ENCODE measurements at places on chromosomes 1 and 21. TPM values are rescaled to one million over a fixed set of nuclear protein-coding genes. Genes with fewer than 3 reads are reported as not detected.

Gene TTLL7
- total RNA-seq: 8.0 TPM

Gene DTL
- 1.4 TPM for total RNA-seq

Gene RAP1GAP
- 0.38 TPM for total RNA-seq

Gene TSACC
- total RNA-seq: not detected

Gene GJA8
- not detected for total RNA-seq

Gene NME7
- 16.8 TPM for total RNA-seq

Gene CELA3B
- not detected for total RNA-seq

Gene SELE
- 29.1 TPM for total RNA-seq

Gene SYT14
- not detected for total RNA-seq

Gene LCE1C
- not detected for total RNA-seq

Gene NBL1
- total RNA-seq: 83.0 TPM

Gene KLF17
- total RNA-seq: not detected

GRCh38 chr1:2492091-2492490, 16.0 kb downstream of the PLCH2 start:
- DNase-seq: no peak

DNA sequence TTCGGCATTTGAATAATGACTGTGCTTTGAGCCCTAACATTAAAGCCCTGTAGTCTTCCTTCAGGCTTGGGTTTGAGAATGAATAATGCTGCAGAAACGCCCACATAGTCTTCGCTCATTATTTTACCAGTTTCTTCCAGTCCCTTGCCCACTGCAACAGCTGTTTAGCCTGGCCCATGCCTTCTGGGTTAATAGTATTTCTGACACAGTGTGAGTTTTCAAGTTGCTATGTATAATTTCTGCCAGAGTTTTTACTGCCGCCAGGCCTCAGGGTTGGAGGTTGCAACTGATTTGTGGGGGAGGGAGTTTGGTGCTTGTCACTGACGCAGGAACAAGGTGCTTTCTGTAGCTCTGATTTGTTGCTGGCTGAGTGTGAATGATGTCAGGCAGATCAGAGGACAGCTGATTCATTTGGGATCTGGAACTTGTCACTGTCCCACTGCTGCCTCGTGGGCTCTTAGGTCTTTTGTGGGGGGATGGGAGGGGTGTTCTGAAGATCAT, 109.8 kb downstream of the MAST2 start:
- DNase-seq: no peak

- DNase-seq: no peak
Observed at GRCh38 chr1:5312293-5312674, 657.9 kb downstream of the AJAP1 start.

DNA sequence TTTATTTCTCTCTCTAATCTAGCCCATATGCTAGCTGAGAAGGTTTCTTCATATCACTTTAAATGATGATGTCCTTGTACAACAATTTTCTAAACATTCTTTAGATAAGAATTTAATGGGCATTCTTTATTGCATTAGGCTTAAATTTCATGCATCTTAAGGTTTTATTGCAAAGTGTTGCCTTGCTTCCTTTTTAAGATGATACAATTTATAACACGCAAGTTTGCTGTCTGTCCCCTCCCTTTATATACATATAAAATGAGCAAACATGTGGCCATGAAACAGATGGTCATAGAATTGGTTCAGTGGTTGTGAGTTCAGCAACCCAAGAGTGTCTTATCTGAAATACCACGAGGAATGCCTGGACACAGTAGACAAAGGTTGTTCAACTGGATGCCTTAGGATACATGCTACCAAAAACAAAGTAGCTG, 12.1 kb downstream of the NBPF3 start:
- DNase-seq: no peak

GRCh38 chr1:13769212-13769611, 69.2 kb downstream of the PRDM2 start:
- no peak for DNase-seq

DNA sequence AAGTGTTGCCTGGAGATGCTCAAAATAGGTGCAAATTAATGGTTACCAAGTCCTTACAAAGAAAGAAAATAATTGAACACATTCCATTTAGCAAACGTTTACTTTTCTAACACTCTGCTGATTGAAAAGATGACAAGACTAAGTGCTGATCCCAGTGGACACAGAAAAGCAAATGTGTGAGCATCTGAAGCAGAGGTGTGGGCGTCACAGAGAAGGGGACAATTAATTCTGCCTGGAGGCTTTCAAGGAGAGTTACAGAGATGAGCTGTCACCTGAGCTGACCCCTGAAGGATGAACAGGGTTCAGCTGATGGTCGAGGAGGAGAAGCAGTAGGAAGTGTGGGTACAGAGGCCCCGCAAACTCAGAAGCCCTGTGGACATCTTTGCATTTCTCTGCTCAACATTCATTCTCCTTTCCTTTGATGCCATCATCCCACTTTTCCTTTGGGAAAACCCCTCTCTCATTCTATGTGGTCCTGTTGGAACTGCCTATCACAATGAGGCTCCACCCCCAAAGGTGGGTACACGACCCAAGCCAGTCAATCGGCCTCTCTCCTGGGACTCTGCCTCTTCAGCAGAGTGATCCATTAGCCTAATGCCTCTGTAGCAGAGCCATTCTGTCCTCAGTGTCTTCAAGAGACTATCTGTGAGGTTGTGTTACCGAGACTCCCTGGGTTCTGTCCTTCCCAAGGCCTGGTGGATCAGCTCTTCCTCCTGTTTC, 17.2 kb upstream of the PLA2G2E start:
- no peak for DNase-seq

- no peak for DNase-seq
Observed at GRCh38 chr1:209473025-209473424, 110.5 kb upstream of the CAMK1G start.

DNA sequence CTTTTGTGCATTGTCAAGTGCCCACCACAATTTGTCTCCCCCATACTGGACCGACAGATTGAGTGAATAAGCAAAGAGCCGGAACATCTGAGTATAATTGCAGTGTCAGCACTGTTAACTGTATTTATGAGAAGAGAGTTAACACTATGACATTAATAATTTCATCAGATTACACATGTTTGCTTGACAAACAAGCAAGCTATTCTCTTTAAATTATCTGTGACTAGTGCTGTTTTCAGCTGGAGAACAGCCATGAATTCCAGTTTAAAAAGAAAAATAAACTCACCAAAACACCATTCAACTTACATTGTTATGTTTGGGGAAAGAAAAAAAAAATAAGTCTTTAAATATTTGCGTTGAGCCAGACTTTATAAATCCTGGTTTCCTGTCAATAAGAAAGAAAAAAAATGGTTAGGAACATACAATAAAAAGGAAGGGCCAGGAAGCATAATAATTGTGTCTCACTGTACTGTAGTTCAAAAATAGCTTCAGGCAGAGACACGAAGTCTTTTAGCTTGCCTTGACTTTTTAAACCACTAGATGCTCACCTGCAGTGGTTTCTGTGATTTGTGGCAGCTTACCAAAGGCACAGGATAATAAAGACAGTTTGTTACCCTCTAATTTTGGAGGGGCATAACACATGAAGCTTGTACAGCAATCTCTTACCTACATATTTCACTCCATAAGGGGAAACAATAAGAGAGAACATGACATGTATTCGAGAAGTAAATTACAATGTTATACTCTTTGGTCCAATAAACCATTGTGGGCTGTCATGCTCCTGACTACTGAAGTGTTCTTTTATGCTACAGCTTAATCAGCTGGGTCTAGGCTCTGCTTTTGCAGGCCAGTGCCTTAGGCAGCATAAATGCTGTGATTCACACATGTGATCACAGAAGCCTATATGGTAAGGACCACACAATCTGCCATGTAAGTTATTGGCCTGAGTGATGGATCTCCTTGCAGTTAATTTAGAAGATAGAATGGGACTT, 302.0 kb upstream of the ADGRL2 start:
- DNase-seq: no peak

DNA sequence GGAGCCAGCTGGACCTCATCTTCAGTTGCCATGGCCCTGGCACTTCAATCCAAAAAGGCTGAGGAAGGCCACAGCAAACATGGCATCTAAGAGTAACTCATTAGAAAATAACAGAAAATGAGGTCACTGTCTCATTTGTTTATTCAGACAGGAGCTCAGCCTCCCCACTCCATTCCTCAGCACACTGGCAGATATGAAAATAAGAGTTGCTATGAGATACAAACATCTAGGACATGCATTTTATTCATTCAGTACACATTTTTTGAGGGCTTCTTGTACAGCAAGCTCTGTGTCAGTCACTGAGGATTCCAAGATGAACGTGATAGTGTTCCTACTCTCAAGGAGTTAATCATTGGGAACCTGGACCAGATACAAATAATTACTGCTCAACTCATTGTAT, 32.7 kb upstream of the TMEM125 start:
- DNase-seq: no peak

DNA sequence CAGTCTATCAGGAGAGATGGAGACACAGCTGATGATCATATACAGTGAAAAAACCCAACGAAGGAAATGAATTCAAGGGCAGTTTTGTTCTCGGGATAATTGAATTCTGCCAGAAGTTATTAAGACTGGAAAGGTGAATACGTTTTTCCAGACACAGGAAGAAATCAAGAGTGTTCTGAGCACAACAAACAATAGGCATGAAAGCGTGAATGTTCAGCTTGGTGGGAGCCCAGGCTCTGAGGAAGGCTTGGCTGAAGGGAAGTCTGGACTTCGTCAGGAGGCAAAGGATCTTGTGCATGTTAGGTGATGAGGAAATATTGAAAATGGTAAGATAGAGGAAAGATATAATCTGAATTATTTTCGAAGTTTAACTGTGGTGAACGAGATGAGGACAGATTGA, 50.4 kb downstream of the CYYR1 start:
- no peak for DNase-seq

- DNase-seq: no peak
Observed at GRCh38 chr1:219076326-219076937, 97.2 kb upstream of the LYPLAL1 start.

DNA sequence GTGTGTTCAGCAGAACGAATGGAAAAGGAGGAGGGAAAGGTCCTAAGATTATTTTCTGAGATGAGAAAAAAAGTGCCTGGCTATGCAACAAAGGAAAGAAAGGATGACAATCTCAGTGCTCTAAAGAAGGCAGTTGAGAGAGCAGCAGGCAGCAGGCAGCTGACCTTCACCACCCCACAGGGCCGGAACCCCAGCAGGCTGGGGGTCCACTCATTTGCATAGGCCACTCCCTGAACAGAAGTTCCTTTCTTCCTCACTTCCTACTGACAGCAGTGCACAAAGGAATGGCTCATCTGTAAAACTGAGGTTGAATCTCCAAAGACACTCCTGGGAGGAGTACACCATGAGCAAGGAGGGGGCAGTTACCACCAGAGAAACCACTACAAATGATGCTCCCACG, 41.4 kb upstream of the TNR start:
- no peak for DNase-seq

- no peak for DNase-seq
Observed at GRCh38 chr1:235240960-235241359, 79.9 kb upstream of the RBM34 start.

DNA sequence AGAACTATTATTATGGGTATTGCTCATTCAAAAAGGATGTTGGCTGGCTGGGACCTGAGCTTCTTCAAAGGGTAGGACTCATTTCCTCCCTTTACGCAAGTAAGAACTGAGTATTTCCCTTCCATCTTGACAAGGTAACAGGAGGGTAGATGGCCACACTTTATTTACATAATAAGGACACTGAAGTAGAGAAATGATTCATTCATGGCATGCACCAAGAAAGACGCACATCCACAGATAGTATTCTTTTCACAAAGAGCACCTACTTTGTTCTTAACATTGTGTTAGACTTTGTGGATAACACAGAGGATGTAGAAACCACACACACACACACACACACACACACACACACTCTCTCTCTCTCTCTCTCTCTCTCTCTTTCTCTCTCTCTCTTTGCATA, 82.9 kb downstream of the FAM78B start:
- no peak for DNase-seq

- DNase-seq: no peak
Observed at GRCh38 chr1:9767964-9768668, 55.6 kb downstream of the CLSTN1 start.

- DNase-seq: no peak
Observed at GRCh38 chr1:21931171-21932093, 5.7 kb downstream of the HSPG2 start.

DNA sequence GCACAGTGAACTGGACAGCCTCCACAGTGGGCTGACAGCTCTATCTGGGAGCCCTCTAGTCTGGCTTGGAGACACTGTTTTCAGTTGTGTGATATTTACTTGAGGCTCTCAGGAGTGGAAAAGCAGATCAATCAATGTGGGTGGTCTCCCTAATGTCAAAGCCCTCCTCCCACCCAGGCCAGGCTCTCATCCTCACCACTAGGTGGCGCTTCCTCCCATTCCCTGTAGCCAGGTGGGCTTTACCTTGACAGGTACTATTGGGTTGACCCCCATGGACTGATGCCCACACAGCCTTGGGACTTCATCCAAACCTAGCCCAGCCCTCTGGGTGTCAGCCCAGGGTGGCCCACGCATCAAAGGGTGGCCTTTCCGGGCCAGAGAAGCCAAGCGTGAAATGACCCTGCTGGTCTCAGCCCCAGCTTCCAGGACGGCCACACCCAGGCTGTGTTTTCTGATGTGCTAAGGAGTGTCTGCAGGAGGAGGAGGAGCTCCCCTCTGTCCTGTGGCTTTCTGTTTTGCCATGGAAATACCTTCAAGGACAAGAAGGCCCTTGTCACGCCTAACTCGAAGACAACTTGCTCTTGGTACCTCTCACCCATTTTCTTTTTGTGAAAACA, 54.0 kb downstream of the CLIC6 start:
- DNase-seq: no peak

- DNase-seq: no peak
Observed at GRCh38 chr1:240199758-240200645, 108.3 kb downstream of the FMN2 start.

DNA sequence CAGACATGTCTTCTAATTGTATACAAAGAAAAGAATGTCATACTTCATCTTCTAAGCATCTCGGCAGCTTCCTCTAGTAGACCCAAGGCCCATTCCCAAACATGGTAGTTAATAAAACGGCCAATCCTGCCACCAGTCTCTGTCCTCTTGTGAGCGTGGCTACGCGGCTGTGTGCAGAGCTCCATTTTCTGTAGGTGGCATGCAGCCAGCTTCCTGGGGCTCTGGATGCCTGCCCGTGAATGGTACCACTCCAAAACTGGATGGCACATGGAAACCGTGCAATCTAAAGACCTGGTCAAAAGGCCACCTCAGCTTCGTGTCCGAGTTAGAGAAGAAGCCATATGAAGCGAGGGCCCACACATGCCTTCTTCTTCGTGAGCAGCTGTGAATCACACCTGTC, 110.7 kb downstream of the SIPA1L2 start:
- no peak for DNase-seq
